Diencephalon (tissue), 1 donor: ENCODE measurements at places on chromosomes 12 and 14. TPM values are rescaled to one million over a fixed set of nuclear protein-coding genes. Genes with fewer than 3 reads are reported as not detected.

PRR4 gene
- 6.0 TPM for total RNA-seq

INHBC gene
- not detected for total RNA-seq

MYH6 gene
- under 0.01 TPM for total RNA-seq

CCDC198 gene
- 1.2 TPM for total RNA-seq

AQP5 gene
- total RNA-seq, result 0.92 TPM

P2RX2 gene
- not detected for total RNA-seq

TESPA1 gene
- not detected for total RNA-seq

RNASE7 gene
- not detected for total RNA-seq

SRRM4 gene
- 11.5 TPM for total RNA-seq

ARMH4 gene
- 56.1 TPM for total RNA-seq

FOXM1 gene
- 2.5 TPM for total RNA-seq

EIF2S3B gene
- total RNA-seq, result 0.92 TPM

FAM181A gene
- total RNA-seq, result 6.7 TPM

SARNP gene
- 75.2 TPM for total RNA-seq

RERGL gene
- total RNA-seq, result 1.8 TPM

ETFBKMT gene
- 4.4 TPM for total RNA-seq

P2RX7 gene
- total RNA-seq, result 5.1 TPM

TAS2R43 gene
- total RNA-seq, result 5.5 TPM

OR6C70 gene
- not detected for total RNA-seq

KIF26A gene
- 9.2 TPM for total RNA-seq

RD3L gene
- total RNA-seq, result 1.2 TPM

MORN3 gene
- 3.9 TPM for total RNA-seq

RPS26 gene
- 40.4 TPM for total RNA-seq

PGF gene
- total RNA-seq, result 2.8 TPM

PTPRQ gene
- 2.5 TPM for total RNA-seq

AQP2 gene
- total RNA-seq, result not detected

RDH16 gene
- 0.23 TPM for total RNA-seq

TGM1 gene
- total RNA-seq, result 3.0 TPM

CD163L1 gene
- 4.4 TPM for total RNA-seq

IL22 gene
- total RNA-seq, result not detected

CDK2 gene
- total RNA-seq, result 12.7 TPM

FRMD6 gene
- 14.3 TPM for total RNA-seq

TAS2R42 gene
- not detected for total RNA-seq

PMCH gene
- total RNA-seq, result 109 TPM

KLHDC1 gene
- total RNA-seq, result 19.8 TPM

KRT6A gene
- not detected for total RNA-seq

STYK1 gene
- total RNA-seq, result 18.7 TPM

GNB3 gene
- 3.2 TPM for total RNA-seq

TMEM119 gene
- total RNA-seq, result 2.8 TPM

TMEM63C gene
- total RNA-seq, result 12.7 TPM

LBHD2 gene
- 1.2 TPM for total RNA-seq

NPAS3 gene
- 53.1 TPM for total RNA-seq

OR6C2 gene
- not detected for total RNA-seq

NELL2 gene
- 462 TPM for total RNA-seq

PPP1R36 gene
- total RNA-seq, result 1.2 TPM

CYP46A1 gene
- 19.6 TPM for total RNA-seq

FSCB gene
- total RNA-seq, result not detected

SLC38A4 gene
- 2.1 TPM for total RNA-seq

CD4 gene
- 4.8 TPM for total RNA-seq

MYO1A gene
- total RNA-seq, result not detected

INHBE gene
- total RNA-seq, result not detected

ADSS1 gene
- total RNA-seq, result 6.7 TPM

OVCH1 gene
- 2.1 TPM for total RNA-seq

BMAL2 gene
- 54.4 TPM for total RNA-seq

LRRIQ1 gene
- 25.1 TPM for total RNA-seq

OR6C3 gene
- total RNA-seq, result not detected

NAV3 gene
- 225 TPM for total RNA-seq

ACSS3 gene
- 9.2 TPM for total RNA-seq

FITM1 gene
- not detected for total RNA-seq
